Left colon (tissue), 2 donors: ENCODE measurements at places on chromosomes 5 and 9. TPM values are rescaled to one million over a fixed set of nuclear protein-coding genes. Genes with fewer than 3 reads are reported as not detected.

Gene ARL14EPL
- total RNA-seq: not detected

Gene CCDC192
- not detected for total RNA-seq

Gene TXNDC8
- not detected for total RNA-seq

GRCh38 chr5:1882337-1883119, at the start of gene IRX4:
Gene IRX4 (minus strand): TSS chr5:1882925. CDS start chr5:1882647, 278 bp downstream.
- DNase-seq: no peak

GRCh38 chr5:154756009-154756867, 1.1 kb downstream of the LARP1 start:
- DNase-seq: peak; percentile 72

DNA sequence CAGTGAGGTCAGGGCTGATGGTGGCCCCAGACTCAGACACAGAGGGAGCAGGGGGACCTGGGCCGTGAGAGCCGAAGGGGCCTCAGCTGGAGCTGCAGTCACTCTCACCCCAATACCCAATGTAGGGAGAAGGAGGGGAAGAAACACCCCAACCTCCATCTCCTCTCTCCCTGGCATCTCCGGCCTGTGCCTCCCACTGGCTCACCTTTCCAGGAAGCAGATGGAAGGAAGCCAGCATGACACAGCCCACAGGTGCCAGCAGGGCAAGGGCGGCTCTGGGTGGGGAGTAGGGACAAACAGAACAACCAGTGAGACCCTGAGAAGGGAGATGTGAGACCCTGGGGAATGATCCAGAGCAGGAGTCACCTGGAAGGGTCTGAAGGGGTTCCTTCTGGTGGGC, 3.0 kb upstream of the CRB2 start:
- no peak for DNase-seq
